NCI-H1092 treated with DMSO at 0.1 percent for 48 hours (cell line): ENCODE measurements at places on chromosomes 16 and 17.

DNA sequence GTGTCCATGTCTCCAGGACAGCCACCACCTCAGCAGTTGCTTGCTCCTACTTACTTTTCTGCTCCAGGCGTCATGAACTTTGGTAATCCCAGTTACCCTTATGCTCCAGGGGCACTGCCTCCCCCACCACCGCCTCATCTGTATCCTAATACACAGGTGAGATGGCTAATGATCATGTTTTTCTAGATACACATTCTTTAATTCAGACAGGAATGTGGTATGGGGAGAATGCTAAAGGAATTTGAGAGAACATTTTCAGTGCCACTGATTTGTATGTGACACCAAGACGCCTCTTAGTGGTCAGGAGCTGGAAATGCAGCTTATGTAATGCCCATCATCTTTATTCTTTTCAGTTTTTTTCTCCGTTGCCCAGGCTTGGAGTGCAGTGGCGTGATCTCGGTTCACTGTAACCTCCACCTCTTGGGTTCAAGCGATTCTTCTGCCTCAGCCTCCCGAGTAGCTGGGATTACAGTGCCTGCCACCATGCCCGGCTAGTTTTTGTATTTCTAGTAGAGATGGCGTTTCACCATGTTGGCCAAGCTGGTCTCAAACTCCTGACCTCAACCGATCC lies 8.9 kb upstream of the RAPGEFL1 start:
- peak; percentile 39 for DNase-seq

DNA sequence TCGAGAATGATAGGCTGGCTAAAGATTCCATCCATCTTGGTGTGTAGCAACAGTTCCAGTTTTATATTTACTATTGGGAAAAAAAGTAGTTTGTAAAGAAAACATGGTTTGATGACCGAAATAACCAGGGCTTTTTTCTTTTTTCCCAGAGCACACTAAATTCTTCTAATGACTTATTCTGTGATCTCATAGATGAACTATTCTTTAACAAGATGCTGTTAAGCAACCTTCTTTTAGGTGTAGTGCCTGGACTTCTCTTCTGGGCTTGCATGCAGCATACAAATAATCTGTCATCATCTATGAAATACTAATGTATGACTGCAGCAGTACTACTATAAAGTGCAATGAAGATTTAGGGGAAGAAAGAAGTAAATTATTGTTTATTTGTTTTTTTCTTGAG lies 11.0 kb upstream of the CAPNS2 start:
- no peak for DNase-seq

DNA sequence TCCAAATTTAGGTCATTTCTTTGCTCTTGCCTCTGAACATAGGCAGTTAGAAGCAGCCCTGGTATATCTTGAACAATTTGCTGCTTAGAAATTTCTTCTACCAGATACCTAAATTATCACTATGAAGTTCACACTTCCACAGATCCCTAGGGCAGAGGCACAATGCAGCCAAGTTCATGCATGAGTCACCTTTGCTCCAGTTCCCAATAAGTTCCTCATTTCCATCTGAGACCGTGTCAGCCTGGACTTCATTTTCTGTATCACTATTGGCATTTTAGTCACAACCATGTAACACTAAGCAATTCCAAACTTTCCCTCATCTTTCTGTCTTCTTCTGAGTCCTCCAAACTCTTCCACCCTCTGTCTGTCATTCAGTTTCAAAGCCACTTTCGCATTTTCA lies 45.0 kb downstream of the KCNJ16 start:
- no peak for DNase-seq

DNA sequence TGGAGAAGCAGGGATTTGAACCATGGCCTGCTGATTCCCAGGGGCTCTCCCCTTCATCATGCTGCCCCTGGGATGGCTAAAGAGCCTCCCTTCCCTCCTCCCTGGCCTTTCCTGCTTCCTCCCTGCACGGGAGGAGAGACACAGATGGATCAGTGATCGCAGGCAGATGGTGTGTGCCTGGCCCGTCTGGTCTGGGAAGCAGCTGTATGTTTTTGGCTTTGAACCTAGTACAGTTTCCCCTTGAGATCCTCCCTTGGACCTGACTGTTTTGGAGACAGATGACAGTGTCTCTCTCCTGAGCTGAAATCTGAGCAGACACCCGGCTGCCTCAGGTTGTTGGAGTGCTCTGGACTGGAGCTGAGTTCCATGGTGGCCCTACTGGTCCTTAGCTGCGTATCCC lies 29.0 kb upstream of the ATP2C2 start:
- no peak for DNase-seq

GRCh38 chr16:20884240-20884556 lies 16.0 kb downstream of the DCUN1D3 start:
- no peak for DNase-seq

DNA sequence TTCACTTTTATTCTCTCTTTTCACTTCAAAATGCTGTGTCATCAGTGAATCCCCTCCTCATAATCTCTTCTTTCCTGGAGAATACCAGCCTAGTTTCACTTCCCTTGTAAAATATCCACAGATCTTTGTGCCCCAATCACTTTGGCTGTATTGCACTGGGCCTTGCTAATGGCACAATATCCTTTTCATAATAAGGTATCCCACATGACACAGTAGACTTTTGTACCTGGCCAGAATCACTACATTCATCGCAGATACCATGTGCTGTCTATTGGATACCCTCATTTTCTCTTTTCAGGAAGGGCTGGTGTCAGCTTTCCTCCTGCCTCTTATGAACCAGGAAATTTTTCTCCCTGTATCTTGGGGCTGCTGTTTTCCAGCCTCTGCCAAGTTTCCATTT lies 25.7 kb upstream of the TOX3 start:
- DNase-seq = peak; percentile 25

DNA sequence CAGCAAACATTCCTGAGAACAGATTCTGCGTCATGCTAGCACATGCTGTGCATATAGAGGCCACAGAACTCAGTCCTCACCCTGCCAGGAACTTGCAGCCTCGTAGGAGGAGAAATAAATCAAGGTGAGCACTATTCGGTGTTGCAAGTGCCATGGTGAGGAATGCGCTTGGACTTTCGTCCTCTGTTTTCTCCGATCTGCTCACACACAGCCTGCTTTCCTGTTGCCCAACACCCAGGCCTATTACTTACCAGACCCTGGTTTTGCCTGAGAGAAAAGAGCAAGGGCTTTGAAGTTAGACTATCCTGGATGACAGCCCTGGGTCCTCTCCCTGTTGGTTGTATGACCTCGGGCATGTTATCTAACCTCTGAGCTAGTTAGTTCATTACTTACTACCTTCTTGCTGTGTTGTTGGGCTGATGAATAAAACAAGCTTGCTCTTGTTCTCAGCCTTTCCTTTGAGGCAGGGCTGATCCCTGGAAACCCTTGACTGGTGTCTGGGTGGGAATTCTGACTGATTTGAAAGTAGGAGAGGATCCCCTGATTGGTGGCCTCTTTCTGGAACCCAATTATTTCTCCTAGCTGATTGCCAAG lies 2.9 kb downstream of the ACSF2 start:
- no peak for DNase-seq

DNA sequence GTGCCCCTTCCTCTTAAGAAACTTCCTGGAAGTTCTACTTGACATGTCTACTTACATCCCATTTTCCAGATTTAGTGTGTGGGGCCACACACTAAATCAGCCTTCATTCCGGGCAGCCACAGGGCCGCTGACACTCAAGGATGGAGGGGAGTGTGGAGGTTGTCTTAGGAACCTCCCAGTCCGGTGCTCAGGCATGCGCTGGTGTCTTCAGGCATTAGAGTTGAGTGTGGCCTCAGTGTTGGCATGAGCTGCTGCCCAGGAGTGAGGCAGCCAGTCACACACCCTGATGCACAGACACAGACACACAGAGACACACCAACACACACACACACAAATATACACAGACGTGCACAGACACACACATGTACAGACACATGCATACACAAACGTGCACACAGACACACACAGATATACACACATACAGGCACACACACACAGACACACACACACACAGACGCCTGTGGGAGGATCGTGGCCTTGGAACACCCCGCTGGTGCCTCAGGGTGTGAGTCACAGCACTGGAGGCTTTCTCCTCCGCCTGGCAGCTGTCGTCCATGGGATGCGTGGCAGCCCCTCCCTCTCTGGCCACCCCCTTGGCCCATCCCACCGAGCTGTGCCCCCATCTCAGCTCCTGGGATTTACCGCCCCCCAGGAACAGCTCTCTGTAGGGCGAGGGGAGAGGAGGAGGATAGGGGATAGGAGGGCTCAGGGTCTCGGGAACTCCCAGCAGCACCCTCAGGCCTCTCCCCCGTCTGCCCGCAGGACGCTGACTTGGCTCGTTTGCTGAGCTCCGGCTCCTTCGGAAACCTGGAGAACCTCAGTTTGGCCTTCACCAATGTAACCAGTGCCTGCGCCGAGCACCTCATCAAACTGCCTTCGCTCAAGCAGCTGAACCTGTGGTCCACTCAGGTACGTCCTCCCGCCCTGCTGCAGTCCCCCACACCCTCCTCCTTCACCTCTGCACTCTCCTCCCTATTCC lies 75.6 kb upstream of the PLCG2 start:
- DNase-seq = no peak

DNA sequence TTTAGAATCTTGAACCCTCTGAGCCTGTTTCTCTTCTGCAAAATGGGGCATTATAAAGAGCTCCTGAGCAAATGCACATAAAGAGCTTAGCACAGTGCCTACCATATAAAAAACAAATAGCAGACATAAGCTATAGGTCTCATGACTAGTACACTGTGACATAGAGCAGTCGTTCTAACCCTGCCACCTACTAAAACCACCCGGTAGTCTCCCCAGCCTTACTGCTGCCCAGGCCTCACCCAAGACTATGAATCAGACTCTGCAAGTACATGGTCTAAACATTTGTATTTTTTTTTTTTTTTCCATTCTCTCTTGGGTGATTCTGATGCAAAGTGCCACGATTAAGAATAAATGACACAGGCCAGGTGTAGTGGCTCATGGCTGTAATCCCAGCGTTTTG lies 33.9 kb downstream of the STX8 start:
- no peak for DNase-seq

DNA sequence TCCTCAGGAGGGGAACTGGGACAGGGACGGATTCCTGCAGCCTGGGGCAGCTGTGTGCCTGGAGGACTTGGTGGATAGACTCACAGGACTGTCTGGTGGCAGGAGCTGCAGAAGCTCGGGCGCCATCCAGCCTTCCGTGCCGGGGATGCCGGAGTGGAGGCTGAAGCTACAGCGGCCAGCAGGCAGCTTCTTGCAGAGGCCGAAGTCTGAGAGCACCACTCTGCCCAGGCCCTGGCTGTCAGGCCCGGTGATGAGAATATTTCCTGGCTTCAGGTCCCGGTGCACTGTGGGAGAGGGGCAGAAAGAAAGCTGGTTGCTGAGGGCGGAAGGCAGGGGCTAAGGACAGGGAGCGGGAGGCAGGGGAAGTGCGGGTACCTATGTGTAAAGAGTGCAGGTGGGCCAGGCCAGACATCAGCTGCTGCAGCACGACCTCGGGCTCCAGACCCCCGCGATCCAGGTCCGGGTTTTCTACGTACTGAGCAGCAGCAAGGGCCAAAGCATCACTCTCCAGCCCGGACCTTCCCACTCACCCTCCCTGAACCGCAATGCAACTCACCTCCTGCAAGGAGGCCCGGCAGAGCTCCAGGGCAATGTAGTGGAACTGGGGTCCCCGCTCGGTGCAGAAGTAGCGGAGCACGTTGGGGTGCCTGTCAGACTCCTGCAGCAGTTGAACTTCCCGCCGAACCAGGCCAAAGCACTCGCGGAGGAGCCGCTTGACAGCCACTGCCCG lies 16.1 kb downstream of the PLK1 start:
- no peak for DNase-seq

GRCh38 chr16:85028685-85029407 lies 1.3 kb downstream of the KIAA0513 start:
- DNase-seq = no peak

- no peak for DNase-seq
These were observed 171.1 kb downstream of the SNX29 start for GRCh38 chr16:12147681-12148080.

DNA sequence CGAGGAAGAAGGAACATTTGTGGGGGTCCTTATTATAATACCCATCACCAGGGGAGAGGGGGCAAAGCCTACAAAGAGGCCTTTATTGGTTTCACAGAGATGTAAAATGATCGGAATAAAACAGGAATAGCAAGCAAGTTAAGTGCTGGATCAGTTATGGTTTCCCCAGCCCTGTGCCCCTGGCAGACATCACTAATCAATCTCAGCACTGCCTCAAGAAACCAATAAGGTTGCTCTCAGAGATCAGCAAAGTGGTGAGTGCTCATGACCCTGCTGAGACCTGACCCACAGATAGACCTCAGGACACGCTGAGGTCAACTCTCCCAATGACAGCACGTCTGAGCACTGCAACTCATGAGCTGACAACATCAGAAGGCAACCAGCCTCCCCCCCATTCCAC lies 66.3 kb downstream of the ZNF423 start:
- DNase-seq = no peak

DNA sequence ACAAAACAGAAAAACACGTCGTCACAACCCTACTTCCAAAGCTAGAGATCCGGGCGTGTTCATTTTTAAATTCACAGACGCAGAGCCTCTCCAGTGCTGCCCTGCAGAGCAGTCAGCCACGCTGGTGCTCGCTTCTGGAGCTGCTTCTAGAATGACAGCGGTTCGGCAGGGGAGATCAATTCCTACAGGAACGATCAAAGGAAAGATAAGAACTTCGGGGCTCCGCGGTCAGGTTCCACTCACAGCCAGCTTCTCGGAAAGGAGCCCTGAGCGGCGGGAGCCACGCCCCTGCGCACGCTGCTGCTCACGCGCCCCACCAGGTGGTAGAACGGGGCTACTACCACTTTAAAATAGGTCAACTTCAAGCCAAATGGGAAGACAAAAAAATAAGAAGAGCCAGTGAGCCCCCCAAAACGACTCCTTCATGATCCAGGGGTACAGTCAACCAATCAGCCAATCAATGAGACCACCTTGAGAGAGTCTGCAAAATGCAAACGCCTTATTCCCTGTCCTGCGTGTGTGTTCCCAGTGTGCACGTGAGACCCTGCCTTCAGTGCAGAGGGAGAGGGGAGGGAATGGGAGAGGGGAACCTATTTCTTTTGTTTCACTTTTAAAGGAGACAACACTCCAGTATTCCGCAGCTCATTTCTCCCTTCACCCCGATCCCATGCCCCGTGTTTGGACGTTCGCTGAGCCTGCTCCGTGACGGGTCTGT lies 209.7 kb downstream of the RBFOX3 start:
- peak; percentile 48 for DNase-seq

- no peak for DNase-seq
These were observed 81.9 kb downstream of the CA4 start for GRCh38 chr17:60231691-60232090.
